ENCODE measurements at places on chromosomes 7 and 10.

GRCh38 chr10:63466144-63466935 is 563 bp upstream of the JMJD1C start:
- peak; percentile 63 for DNase-seq

- peak; percentile 79 for DNase-seq
These were observed 115.8 kb downstream of the SORBS1 start for GRCh38 chr10:95445223-95445836.

GRCh38 chr10:80382989-80383388 is 25.4 kb upstream of the PRXL2A start:
- DNase-seq = peak; percentile 42

GRCh38 chr7:46705386-46706255 is 784.5 kb upstream of the IGFBP3 start:
- DNase-seq = no peak

DNA sequence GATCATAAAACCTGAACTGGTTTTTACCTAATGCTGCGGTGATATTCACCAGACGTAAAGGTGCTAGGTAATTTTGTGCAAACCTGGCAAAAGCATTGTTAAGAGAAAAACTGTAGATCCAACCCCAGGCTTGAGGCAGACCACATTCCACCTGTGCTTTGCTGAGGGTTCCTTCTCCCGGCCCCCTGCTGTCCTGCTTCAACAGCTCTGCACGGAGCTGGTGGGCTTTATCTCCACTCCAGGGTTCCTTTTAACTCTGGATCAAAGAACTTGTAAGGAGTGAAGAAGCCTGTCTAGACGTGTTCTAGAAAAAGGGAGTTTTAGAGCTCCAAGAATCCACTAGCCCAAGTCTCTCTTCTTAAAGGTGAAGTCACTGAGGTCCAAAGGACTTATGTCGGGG is 87.5 kb upstream of the NMT2 start:
- no peak for DNase-seq

- no peak for DNase-seq
These were observed 324 bp upstream of the TET1 start for GRCh38 chr10:68559841-68560185.

- DNase-seq = no peak
These were observed 27.1 kb upstream of the STOX1 start for GRCh38 chr10:68800211-68800610.

DNA sequence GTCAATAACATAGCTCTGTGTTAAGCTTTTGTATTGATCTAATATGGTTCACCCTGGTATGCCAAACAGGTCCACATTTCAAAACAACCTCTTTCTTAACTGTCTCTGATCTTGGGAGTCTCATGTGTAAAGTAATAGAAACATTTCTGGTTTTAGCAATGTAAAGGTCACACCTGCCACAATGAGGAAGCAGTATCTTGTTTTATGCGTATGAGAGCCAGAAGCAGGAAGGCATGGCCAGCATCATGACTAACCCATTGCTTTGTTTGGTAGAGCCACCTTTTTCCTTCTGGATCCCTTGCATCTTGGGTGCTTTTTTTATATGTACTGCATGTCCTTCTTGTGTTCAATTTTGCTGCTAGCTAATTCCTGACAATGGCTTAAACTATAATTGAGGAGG is 411.3 kb upstream of the SEMA3C start:
- no peak for DNase-seq

DNA sequence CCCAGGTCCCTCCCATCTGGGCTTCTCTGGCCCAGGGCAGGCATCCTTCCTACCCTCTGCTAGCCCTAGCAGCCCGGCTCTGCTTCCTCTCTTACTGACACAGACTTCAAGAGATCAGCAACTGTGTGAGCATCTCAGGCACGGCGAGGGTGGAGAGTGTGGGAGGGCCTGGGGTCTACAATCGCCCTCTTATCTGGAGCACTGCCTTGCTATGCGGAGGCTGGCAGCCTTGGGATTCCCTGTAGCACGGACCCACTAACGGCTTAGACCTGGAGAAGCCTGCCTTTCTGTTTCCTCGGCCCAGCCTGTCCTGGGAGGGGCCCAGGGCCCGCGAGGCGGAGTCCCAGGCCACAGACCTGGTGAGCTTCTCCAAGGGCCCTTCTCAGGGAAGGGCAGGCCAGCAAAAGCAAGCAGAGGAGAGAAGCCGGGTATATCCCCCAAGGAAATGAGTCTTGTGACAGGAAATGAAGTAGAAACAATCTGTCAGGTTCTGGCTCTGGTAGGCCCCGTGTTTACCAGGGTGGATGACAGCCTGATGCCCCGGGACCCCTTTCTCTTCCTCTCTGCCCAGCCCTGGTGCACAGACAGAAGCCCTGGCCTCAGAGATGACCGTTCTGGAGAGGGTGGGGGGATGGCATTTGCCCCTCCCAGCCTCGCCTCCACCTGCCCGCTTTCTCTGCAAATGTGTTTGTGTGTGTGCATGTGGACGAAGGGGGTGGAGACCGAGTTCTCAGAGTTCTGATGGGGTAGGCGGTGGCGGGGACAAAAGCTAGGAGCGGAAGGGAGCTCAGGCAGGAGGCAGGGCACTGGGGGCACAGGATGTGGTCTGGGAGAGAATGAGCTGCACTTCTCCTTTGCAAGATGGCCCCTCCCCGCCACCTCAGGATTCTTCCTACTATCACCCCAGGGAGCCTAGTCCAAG is 2.5 kb downstream of the LRCH4 start:
- peak; percentile 51 for DNase-seq

- peak; percentile 92 for DNase-seq
These were observed 223.7 kb upstream of the MKLN1 start for GRCh38 chr7:131103997-131104396.

DNA sequence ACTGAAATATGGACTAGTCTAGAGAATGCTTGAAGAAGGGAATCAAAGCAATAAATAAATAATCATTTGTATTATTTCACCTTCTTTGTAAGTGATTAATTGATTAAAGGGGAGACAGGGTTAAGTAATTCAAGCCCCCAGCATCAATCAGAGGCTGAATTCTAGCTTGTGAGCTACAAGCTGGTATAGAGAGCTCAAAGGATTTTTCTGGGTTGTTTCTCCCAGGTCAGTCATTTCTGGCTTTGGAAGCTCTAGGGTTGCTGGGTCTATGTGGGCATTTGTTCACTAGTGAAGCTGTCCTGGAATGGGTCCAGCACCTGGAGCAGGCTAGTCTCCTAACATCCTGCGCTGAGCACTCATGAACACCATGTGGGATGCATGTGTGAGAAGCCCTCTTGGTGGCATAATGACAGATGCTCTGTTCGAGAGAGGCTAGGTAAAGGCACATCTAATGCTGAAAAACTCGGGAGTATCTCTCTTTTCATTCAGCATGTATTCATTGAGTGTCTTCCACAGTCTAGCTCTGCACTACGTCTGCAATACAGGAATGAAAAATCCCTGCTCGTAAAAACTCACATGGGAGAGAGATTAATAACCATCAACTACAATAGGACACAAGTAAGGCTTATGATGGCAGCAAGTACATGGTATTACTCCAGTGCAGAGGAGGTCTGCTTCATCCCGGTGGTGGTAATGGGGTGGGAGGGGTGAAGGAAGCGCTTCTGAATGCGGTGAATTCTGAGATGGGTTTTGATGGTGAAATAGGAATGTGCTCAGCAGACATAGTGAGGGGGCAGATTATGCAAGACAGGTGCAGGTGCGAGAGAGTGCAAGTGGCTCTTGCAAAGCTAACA is 68.0 kb upstream of the NRP1 start:
- DNase-seq = no peak

All from fibroblast of mammary gland (primary cell).